ENCODE measurements at places on chromosomes 6 and 20.

GRCh38 chr20:31869942-31870725 lies at the start of the genes DUSP15 and TTLL9:
TSS of gene DUSP15 (minus strand) at chr20:31870527. CDS start at chr20:31870337, 190 bp downstream.
TSS of gene TTLL9 (plus strand) at chr20:31870634. CDS start at chr20:31871127, 493 bp downstream.
- DNase-seq, result no peak

DNA sequence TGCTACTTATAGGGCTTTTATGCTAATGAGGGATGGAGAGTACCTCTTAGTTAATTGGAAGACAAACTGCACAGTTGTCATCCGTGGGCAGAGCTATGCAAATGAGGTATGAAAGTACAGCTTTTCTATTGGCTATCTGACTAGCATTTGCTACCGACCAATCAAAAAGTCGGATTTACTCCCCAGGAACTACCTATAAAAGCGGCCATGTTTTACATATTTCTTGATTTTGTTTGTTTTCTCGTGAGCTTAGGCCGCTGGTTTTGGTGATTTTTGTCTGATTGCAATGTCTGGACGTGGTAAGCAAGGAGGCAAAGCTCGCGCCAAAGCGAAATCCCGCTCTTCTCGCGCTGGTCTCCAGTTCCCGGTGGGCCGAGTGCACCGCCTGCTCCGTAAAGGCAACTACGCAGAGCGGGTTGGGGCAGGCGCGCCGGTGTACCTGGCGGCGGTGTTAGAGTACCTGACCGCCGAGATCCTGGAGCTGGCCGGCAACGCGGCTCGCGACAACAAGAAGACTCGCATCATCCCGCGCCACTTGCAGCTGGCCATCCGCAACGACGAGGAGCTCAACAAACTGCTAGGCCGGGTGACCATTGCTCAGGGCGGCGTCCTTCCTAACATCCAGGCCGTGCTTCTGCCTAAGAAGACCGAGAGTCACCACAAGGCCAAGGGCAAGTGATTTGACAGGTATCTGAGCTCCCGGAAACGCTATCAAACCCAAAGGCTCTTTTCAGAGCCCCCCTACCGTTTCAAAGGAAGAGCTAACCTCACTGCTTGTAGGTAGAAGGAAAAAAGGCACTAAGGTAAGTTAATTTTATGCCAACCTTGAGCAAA lies 36.9 kb downstream of the HFE start:
- peak; percentile 62 for DNase-seq

DNA sequence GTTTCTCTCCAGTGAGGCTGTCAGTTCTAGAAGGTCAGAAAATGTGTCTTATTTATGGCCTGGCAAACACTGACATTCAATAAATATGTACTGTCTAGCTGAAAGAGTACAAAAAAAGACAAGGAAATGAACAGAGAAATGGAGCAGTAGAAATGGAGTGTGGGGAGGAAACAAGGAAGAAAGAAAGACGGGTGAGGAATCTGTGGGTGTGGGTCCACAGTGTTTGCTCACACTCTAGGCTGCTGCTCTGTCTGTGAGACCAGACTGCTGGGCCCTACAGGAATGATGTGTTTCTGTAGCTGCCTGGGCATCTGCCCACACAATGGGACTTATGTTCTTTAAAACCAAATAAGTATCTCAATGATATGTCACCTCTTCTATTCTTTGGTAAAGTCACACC lies 114.2 kb downstream of the MOXD1 start:
- no peak for DNase-seq

- no peak for DNase-seq
These were observed 405 bp downstream of the RALGAPA2 start for GRCh38 chr20:20712004-20712473.

- DNase-seq, result peak; percentile 27
These were observed 695.2 kb downstream of the PHF3 start for GRCh38 chr6:64330694-64331307.
